ENCODE measurements at places on chromosomes 11 and 22.

DNA sequence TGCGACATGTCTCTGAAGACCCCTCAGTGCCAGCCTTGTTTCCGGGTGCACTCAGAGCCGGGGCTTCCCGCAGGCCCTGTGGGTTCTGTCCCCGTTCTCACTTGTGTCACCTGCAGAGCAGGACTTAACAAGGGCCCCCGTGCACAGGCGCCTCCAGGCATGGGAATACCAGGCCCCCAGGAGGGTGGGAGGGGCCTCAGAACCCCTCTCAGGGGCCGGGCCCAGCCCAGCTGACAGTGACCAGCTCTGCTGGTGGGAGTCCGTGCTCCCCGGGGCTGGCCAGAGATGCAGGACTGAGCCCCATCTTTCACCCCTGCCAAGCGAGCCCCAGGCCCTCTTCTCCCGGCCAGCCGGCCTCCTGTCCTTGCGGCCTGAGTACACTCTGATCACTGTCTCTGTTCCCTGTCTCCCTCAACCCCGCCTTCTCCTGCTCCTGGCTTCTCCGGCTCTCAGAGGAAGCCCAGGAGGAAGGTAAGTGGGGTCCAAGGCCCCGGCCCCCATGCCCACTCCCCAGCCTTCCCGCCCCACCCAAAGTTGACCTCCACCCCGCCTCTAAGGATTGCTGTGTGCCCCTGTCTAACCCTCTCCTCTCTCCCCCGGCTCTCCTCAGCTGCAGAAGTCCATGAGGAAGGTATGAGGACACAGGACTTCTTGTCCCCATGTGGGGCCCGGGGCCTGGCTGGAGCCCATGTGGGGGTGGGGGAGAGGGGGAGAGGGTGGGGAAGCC, 5.3 kb downstream of the TNNT3 start:
- no peak for DNase-seq

DNA sequence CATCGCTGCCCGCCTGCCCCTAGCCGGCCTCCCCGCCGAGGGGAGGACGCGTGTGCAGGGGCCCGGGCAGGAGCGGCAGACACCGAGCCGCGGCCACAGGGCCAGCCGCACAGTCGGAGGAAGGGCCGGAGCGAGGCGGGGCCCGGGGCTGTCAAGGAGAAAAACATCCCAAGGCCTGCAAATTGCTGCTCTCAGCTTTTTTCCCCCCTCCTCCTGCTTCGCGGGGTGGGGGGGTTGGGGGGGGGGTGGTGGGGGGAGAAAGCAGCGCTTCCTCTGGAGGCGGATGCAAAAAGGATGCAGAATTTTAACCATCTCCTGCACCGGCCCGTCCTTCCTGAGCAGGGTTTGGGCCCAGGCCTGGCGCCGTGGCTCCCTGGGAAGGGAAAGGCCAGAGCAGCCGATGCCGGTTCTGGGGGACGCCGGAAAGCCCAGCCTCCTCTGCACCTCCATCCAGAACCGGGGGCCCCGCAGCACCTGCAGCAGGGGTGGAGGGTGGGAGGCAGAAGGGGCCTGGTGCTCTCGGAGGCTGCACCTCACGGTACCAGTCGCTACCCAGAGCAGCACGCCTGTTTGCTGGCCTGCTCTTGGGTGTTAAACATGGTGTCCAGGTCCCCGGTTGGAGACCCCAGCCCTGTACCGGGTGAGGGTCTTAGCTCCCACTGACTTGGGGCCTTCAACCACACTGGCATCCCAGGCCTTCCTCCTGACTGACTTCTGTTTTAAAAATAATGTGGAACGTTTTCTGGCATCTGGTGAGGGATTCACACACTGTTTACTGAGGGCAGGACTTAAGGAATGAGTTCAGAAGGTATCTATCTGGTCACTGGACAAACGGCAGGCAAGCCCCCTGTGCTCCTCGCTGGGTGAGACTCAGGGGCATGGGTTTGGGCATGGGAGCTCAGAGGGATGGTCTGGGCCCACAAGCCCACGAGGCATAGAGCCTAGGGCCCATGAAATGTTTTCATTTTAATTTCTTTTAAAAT, 77.4 kb upstream of the WNT7B start:
- DNase-seq, result peak; percentile 38

GRCh38 chr11:15493921-15494620, 379.3 kb downstream of the INSC start:
- no peak for DNase-seq

DNA sequence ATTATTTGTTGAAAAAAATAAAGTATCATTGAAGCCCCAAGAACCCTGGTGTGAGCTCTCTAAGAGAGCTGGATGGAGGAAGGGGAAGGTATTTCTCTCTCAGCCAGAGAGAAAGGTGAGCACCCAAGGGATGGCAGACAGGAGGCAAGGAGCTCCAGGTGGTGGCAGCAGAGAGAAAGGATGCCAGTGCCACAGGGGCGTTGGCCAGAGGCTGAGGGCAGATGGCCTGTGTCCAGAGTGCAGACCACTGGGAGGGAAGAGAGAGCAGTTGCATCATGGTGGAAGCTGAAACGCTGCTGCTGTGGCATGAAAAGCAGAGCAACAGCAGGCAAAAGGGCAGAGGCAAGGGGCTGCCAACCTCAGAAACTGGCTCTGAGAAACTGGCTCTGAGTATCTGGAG, 8.5 kb downstream of the SPON1 start:
- no peak for DNase-seq

DNA sequence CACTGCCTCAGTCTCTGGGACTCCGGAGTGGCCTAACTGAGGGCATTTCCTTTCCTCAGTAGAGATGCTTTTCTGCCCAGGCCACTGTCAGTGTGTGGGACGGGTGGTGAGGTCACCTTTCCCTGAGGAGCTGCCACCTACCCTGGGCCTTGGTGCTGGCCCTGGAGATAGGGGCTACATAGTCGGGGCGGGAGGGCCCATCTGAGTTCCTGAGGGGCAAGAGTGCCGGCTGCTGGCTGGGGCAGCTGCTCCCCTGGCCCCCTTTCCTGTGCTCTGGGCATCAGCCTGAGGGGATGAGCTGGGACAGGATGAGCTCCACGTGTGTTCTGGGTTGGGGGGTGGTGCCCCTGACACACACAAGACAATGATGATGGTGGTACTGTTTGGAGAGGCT, 5.4 kb downstream of the KCNC1 start:
- DNase-seq, result no peak

DNA sequence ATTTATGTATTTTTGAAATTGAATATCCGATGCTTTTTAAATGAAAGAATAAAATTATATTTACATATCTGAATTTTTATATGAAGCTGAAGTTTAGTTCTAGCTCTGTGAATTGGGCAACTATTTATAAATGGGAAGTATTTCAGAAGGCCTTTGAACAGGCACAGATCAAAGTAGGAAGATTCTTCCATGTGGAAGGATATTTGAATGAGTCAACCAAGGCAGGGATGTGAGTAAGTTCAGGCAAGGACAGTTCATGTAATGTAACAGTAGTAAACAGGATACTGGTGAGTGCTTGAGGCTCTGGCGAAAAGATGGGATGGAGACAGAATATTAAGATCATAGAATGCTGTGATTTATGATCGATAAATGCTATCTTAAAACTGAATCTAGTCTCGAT, 417.8 kb upstream of the CCDC179 start:
- no peak for DNase-seq

DNA sequence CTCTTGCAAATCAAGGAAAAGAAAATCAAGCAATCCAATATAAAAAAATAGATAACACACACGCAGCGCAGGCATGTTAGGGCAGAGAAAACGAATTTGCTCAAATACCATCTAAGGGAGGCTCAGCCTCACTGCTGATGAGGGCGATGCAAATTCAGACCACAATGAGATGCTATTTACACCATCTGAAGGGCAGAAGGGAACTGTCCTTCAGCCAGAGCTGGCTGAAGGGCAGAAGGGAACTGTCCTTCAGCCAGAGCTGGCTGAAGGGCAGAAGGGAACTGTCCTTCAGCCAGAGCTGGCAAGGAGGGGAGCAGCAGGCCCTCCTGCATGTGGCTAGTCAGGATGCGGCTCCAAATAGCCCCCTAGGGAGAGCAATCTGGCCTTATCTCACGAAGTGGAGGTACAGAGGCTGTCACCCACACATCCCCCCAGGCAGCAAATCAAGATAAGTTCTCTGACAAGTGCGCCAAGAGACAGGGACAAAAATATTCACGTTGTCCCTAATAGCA, 7.6 kb upstream of the SLC39A13 start:
- no peak for DNase-seq

DNA sequence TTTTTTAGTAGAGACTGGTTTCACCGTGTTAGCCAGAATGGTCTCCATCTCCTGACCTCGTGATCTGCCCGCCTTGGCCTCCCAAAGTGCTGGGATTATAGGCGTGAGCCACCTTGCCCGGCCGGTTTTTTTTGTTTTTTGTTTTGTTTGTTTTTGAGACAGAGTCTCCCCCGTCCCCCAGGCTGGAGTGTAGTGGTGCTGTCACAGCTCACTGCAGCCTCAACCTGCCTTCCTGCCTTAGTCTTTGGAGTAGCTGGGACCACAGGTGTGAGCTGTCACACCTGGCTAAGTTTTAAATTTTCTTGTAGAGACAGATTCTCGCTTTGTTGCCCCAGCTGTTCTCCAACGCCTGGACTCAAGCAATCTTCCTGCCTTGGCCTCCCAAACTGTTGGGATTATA, 3.2 kb downstream of the PPIL2 start:
- no peak for DNase-seq

DNA sequence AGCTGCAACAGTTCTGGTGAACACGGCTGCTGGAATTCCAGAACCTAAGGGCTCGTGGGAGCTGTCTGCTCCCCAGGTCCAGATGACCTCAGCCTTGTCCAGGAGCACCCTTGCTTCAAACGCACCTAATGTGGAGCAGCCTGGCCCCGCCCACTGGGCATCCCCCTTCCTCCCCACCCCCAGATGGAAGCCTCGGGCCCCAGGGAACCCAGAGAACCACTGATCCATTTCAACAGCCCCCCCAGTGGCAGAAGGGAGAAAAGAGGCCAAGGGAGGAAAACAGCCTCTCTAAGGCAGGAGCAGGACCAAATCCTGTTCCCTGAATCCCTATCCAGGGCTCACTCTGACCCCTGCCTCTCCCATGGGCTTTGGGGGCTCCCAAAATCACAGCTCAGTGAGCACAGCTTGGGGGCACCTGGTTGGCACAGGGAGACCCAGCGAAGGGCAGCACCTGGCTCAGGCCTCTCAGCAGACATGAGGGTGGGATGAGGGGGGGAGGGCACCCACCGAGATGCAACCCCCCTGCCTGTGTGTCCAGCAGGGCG, 1.2 kb downstream of the CYTH4 start:
- peak; percentile 34 for DNase-seq

DNA sequence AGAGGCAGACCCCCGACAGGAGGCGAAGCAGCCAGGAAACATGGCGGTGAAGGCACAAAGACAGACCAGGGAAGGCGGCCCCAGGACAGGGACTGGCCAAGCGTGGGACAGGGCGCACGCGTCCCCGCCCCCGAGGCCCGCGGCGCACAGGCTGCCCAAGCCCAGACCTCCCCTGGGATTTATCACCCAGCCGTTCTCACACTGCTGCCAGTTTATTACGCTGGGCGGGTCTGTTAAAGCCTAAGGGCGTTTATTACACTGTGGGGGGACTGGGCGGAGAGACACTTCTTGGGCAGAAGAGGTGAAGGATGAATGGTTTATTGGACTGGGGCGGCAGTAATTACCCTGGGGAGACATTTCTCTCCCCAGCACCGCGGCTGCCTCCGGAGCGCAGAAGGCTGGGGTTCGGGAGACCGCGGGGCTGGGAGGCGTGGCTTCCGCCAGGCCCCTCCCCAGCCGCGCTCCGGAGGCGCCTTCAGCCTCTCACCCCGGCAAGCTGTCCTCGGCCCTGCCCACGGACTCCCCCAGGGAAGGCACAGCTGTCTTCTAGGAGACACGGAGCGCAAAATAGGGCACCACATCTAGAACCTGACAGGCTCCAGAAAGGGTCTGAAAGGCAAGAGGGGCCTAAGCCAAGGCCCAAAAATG, 47.1 kb downstream of the SLC22A12 start:
- no peak for DNase-seq

- DNase-seq, result no peak
Observed at GRCh38 chr11:107957109-107957588, 28.9 kb downstream of the RAB39A start.

GRCh38 chr11:96038046-96038445, 114.1 kb upstream of the MTMR2 start:
- DNase-seq, result no peak

DNA sequence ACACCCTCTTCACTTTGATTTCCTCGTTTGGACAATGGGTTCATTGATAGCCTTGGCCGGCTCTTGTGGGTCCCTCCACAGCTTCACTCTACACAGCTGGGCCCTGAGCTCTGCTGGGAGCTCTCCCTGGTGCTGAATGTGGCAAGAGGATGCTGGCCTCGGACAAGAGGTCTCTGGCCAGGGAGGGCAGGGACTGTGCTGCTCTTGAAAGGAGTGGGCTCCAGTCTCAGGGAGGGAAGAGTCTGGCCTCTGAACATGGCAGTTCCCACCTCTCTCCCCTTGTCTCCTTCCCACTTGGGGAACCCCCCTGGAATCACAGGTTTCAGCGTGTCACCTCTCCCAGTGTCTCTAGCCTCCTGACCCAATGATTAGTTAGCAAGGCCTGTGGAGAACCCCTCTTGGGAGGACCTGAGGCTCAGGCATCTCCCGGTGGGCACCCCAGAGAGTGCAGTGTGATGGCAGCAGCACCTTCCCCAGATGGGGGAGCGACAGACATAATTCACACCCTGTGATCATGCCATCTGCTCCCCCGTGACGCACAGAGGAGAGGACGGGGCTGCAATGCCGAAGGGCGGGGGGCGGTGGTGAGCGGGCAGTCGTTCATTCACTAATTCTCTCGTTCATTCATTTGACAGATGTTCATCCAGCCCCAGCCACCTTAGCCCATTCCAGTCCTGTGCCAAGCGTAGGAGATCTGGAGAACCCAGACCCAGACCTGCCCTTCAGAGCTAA, 2.8 kb upstream of the CABP7 start:
- no peak for DNase-seq

DNA sequence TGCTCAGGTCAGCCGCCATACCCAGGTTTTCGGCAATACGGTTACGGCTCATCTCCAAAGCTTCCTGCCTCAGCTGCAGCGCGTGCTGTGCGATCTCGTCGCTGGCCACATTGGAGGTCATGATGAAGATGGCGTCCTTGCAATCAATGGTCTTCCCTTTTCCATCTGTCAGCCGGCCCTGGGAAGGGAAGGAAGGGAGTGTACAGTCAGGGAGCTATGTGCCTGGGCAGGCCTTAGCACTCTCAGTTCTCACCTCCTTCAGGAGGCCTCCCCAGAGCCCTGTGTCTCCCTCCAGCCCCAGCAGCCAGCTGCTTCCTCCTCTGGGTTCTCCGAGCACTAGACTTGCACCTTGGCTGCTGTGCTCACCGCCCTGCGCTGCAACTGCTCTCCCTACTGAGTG, 51.5 kb upstream of the PHOX2A start:
- no peak for DNase-seq

DNA sequence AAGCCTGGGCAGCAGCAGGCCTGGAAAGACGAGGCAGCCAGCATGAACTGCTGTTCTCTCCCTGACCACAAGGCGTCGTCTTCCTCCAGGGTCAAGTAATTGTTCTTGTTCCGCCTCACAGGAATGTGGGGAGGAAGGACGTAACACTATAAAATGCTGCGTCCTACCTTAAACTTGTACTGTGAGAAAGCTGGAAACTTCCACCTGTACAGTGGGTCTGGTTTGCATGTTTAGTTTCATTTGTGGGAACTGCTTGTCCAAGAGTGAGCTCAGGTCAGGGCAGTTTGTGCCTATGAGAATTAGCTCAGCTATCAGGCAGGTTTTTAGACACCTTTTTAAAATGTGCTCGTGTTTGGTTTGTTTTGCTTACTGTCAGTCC, 55.2 kb downstream of the PANX1 start:
- peak; percentile 15 for DNase-seq

GRCh38 chr11:62547691-62548281, 1.2 kb upstream of the AHNAK start:
- DNase-seq, result no peak

- DNase-seq, result no peak
Observed at GRCh38 chr11:130776061-130776419, 140.2 kb downstream of the SNX19 start.

- no peak for DNase-seq
Observed at GRCh38 chr11:592501-592900, 16.2 kb downstream of the PHRF1 start.

Measured in stimulated activated CD4-positive, alpha-beta T cell treated with anti-CD3 and anti-CD28 coated beads, Interleukin-4, amount 100 ng/mL, for 24 hours (primary cell).